ENCODE measurements at places on chromosomes 4 and X.

DNA sequence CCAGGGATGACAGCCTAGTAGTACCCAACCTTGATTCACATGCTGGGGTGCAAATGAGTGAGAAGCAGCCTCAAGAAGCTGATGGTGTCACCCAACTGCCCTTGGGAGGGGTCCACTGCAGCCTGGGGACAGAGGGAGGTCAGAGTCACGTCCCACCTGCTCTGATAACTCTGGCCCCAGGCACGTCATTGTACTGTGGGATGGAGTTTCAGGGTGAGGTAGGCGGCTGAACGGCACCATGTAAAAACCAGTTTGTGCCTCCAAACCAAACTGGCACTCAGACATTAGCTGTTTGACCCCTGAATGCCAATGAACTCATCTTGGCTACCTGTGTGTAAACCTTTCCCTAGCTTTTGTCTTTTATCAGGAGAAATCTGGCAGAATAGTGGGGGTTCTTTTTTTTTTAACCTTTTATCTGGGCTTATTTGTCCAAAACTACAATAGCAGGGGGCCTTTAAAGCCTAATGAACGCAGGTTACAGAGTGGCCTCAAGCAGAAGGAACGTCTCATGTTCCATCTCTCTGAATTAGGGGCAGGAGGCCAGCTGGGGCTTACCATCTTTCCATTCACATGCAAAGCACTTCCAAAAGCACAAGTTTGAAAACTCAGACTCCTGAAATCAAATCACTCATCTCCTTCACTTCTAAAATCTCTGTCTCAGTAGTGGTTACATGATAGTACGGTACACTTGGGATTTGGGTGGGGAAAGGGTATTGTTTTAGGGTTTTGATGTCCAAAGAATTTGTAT, 89.4 kb downstream of the IRF2 start:
- DNase-seq = no peak

DNA sequence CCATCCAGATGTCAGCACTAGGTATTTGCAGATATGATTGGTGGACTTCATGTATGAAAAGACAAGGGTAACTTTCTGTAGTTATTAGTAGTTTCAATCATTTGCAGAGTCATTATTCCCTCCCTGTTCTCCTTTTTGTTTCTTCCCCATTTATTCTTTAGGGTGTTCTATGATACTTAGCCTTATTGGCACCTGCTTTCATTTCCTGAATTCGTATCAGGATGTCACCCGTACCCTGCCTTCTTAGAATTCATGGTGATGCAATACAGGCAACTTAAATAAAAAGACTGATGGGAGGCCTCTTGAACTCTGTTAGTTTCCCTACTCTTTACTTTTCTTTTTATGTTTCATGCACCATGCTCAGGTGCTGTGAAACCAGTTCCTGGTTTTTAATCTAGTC, 24.2 kb downstream of the MAGED1 start:
- DNase-seq = no peak

GRCh38 chr4:165378398-165378744, 437 bp upstream of the CPE start:
- DNase-seq = no peak

- no peak for DNase-seq
Measured at GRCh38 chr4:3322059-3322550, 29.3 kb downstream of the RGS12 start.

- no peak for DNase-seq
Measured at GRCh38 chr4:163558539-163559044, 64.1 kb downstream of the TMA16 start.

GRCh38 chr4:73744203-73744602, 3.8 kb downstream of the CXCL8 start:
- DNase-seq = no peak

DNA sequence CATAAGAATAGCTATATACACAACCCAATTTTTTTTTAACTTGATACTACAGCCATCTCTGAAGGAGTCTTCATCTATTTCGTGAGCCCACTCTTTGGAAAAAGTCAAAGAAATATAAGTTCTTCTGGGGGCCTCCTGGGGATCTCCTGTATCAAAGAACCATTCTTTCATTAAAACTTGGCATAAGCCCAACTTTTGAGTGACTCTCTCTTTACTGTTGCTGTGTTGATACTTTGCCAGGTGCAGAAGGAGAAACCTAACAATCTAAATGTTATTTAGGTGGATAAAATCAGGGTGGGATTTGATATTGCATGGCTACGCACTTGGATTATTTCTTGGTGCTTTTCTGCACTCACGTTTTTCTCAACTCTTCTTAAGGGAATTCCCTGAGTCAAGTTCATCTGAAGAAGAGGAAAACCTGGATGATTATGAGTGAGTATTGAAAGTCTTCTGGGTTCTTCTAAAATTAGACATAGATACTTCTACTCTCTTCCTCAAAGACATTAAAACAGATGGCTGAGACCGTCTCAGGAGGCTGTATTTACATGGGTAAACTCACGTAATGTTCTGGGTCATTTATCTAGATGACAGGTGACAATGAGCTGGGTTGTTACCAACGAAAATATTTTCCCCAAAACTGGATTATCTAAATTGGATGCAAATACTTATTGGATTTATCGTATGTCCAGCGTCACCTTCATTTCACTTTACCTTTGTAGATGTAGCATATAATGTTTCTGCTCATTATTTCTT, 25.2 kb downstream of the BMX start:
- no peak for DNase-seq

DNA sequence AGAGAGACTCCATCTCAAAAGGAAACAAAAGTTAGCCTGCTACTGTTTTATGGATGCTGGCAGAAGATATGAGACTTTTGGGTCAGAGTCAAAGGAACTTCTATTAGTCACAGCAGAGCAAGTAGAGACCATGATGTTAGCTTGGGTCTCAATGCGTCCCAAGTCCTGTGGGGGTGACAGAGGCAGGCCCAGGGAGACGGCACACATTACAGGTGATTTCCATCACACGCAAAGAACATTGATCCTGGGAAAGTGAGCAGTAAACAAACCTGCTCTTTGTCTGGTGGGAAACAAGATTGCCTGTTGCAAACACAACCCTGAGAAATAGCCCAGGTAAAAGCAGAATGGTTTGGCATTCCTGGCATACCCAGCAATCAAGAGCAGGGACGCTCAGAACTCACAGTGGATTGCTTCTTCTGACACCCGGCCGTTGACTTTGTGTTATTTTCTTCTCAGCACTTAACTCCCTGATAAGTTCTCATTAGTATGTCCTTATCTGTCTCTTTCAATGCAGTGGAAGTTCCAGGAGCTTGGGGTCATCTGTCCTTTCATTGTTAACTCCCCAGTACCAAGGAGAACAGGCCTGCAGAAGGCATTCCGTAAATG, 51.2 kb upstream of the LGI2 start:
- no peak for DNase-seq

DNA sequence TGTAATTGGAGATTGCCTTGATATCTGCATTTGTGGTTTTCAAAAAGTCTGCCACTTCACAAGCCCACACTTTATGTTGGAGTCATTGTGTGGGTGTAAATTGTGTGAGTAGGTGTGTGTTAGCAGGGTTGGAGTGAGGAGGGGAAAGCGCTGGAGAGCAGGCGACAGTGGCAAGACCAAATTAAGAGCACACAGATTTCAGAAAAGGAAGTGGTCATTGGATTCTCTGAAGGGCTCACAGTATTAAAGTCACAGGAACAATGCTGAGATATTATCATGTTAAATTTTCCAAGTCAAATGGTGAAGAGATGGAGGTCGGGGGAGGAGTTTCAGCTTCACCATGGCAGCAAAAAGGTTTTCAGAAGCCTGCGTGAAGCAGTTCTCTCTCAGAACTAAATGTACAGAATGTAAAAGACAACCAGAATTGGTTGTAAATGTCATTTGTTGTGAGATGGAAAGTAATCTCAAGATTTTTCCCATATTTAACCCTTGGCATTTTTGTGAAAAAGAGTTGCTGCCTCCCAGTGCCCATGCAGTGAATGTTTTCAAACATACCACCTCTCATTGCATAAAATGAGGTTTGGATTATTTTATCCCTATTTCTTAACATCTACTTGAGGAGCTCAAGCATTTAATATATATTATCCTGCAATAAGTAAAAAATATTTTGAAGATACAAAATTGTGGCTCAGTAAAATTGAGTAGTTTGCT, 265.9 kb downstream of the ZNF674 start:
- DNase-seq = no peak

- no peak for DNase-seq
Measured at GRCh38 chr4:24002330-24002966, 112.6 kb upstream of the PPARGC1A start.

DNA sequence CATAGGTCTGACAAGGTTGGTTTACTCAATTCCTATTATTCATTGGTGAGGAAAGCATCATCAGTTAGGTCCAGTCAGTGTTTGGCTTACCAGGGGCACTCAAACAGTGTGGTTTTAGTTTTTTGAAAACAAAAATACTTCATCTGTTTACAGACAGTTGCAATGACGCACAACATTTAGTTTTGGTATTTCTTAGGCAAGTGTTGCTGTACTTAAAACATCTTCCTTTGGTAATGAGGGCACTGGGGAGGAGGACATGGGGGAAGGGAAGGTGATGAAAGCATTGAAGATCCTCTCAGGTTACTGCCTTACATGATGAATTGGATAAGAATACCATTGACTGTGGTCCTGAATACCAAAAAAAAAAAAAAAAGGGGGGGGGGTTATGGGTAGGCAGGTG, 93.7 kb upstream of the MAOA start:
- no peak for DNase-seq

DNA sequence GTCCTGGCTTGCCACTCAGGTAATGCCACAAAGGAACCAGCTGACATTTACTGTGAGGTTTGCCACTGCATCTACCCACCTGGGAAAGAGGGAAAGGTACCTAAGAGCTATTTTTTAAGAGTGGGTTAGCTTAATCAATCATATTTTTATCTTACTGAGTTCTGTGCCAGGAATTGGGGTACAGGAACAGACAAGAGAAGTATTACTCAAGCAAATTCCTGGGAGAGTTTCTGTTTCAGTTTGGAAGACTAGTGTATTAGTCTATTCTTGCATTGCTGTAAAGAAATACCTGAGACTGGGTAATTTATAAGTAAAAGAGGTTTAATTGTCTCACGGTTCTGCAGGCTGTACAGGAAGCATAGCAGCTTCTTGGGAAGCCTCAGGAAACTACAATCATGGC, 23.2 kb downstream of the PSMD10 start:
- no peak for DNase-seq

DNA sequence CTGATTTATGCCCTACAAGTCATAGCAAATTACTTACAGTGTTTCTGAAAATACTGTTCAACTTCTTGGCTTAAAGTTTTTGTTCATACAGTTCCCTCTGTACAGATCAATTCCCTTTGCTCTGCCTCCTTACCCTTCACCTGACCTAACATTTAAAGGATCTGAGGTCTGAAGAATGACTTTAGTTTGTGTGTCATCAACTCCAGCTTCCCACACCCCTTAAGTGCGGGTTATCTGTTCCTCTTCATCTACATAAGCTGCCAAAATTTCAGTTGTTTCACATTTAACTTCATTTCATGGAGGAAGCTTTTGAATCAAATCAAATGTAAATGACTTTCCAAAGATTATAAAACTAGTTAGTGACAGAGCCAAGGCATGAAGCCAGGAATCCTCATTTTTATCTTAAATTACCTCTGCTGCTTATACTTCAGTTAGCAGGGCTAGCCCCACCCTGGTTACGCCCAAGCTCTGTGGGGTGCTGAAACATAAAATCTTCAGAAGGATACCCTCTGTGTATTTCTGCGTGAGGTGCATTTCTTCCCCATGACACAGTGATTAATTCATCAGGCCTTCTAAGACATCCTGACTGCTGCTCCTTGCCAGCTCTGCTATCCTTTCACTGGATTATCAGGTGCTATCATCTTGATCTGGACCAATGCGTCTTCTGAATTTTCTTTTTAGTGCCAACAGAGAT, 16.5 kb downstream of the CXCL1 start:
- no peak for DNase-seq

- no peak for DNase-seq
Measured at GRCh38 chr4:124157396-124158083, 555.0 kb downstream of the ANKRD50 start.

DNA sequence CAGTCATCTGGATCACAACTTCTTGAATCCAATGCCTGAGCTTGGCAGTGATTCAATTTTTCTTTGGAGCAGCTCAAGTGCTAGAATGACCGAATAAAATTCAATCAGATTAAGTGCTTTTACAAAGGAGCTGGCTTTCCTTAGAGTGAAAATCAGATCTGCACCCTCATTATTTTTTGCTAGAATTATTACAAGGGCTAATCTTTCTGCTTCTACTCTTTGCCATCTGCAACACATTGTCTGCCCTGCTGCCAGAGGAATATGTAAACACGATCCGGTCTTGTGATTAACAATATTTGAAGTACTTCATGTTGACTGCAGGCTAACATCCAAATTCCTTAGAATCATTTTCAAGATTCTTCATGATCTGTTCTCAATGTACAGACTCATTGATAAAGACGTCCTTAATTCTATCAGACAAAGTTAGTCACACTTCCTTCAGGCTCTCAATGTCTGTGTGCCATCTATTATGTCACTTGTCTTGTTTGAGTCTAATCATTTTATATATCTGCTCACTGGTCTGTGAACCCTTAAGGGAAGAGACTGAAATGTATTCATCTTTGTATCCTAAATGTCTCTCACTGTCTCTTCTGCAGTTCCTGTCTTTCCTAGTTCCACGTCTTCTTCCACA, 531.2 kb downstream of the GALNTL6 start:
- DNase-seq = no peak
